ENCODE measurements at places on chromosomes 7 and 10.

- no peak for DNase-seq
Measured at GRCh38 chr10:79223091-79224048, 123.9 kb upstream of the PPIF start.

- no peak for DNase-seq
Measured at GRCh38 chr7:82623812-82624211, 180.2 kb upstream of the CACNA2D1 start.

GRCh38 chr10:103659674-103660363 lies 166.3 kb downstream of the NEURL1 start:
- peak; percentile 46 for DNase-seq

- DNase-seq, result no peak
Measured at GRCh38 chr10:77158666-77159065, 478.9 kb downstream of the KCNMA1 start.

- DNase-seq, result no peak
Measured at GRCh38 chr10:2992401-2993198, 74.7 kb upstream of the PFKP start.

GRCh38 chr7:102395592-102395872 lies 631 bp upstream of the PRKRIP1 start:
- DNase-seq, result no peak

- no peak for DNase-seq
Measured at GRCh38 chr7:55449992-55450535, 84.9 kb downstream of the LANCL2 start.

DNA sequence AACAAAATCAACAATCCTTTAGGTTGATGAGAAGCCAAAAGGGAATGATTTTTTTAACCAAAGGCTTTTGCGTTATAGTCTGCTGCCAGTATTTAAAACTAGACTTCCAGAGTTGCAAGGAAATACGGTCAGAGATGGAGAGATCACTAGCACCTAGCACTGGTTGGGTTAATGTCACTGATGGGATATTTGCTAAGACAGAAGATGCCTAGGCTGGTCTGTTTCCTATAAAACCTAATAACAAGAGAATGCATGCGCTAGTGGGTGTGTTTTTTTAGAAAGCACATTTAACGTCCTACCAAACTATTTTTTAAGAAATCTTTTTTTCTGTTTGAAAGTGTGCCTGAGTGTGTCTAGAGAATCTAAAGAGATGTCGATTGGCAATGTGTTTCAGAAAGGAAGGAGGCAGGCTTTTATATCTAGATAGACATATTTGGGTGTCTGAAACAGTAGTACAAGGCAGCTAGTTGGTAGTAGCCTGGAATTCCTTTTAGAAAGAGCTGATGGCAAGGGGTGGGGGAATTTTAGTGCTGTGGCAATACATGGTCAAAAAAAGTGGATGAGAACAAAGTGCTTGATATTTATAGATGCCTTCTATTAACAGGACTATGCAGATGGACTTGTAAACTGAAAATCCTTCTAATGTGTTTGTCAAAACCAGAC lies 863 bp downstream of the CALD1 start:
- DNase-seq, result no peak

- DNase-seq, result no peak
Measured at GRCh38 chr7:44645254-44645653, 38.8 kb downstream of the OGDH start.

GRCh38 chr10:35420044-35420443 lies 83.7 kb downstream of the CCNY start:
- DNase-seq, result no peak

DNA sequence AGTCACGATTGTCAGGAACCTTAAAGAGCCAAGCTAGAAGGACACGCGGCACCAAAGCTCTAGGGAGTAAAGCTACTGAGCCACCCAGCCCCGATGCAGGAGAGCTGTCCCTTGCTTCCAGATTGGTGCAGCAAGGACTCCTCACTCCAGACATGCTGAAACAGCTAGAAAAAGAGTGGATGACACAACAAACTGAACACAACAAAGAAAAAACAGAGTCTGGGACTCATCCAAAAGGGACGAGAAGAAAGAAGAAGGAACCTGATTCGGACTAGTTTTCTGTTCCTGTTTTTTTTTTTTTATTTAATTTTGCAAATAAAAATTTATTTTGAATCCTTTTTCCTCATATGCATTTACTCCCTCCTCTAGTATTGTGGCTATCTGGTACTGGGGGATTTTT lies 11.4 kb upstream of the HKDC1 start:
- DNase-seq, result no peak

GRCh38 chr7:132489776-132490237 lies 86.5 kb downstream of the PLXNA4 start:
- no peak for DNase-seq

DNA sequence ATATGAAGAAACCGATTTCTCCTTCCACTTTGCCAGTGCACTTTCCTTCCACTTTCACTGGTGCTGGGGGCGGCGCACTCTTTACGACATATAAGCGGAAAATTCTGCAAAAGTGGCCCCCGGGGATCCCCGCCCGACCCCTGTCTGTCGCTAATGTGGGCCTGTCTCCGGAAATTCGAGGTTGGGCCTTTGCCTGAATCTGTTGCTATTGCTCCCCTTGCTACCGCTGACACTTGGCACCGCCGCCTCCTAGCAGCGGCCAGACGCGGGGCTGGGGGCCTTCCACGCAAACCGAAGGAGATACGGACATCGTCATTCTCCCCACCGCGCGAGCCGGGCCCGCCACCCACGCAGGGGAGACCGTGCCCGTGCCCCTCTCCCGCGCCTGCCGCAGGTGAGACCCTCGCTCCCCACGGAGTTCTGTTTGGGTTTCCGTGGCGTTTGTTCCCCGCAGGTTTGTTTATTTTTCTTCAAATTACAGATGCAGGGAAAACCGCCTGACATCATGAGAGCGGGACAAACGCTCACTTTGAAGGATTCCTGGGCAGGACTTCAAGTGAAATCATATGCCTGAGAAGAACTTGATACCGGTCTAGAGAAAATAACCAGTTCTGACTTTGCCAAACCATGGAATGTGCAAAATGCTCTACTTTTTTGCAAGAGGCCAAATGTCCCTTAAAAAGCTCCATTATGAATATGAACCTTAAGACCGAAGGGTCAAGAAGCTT lies 5.0 kb downstream of the TWIST1 start:
- DNase-seq, result no peak

- no peak for DNase-seq
Measured at GRCh38 chr7:135204876-135205275, 6.5 kb downstream of the WDR91 start.

GRCh38 chr10:124646483-124647352 lies 97.5 kb downstream of the FAM53B start:
- DNase-seq, result no peak

DNA sequence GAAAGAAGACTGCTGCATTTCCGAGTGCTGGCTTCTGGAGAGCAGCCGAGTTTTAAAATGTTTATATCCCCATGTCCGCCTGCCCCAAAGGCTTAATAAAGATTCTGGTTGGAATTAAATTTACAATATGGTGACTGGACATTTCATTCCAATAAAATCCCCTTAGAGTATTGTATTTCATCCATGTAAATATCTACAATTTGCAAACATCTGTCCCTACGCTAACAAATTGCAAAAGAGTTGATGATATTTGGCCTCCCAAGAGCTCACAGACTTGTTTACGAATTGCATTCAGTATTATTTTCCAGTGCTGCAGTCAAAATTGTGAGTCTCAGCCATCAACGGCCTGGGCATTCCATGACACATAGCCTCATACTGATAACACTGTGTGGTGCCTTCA lies 50.1 kb downstream of the PLEKHS1 start:
- no peak for DNase-seq

DNA sequence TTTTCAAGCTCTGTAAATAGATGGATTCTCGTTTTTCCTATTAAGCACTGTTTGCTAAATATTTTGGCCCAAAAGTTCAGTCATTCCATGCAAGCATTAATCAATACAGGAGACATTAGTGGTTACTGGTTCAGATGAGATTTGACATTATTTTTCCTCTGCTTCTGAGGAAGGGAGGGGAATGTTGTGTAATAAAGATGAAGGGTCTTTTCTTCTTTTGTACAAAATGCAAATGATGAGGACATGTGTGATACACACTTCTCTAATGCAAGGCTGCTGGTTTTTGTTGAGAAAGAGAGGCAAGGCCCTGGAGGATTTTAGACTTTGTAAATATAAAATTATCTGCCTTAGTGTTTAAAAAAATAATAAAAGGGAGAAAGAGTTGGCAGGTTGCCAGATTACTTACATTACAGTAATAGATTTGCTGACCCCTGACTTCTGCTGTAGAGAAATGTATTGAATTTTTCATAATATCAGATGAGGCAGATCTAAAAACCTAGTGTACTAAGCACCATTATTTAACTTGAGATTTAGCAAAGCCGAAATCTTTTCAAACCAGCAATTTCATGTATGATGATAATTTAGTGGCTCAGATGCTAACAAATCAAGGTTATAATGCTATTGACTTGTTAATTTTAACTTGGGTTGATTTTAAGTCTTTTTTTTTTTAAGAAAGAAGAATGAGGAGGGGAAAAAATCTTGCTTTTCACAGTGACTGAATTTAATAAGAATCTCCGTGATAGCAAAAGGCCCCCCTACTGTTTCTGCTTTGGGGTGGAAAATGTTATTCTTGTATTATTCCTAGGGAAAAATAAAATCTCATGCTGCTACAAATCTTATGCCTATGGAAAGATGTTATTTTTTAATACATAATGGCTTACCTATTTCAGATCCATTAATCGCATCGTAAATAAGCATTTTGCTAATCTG lies 180.1 kb downstream of the ARID5B start:
- DNase-seq, result no peak

- no peak for DNase-seq
Measured at GRCh38 chr7:25968205-25968993, 183.6 kb upstream of the NFE2L3 start.

DNA sequence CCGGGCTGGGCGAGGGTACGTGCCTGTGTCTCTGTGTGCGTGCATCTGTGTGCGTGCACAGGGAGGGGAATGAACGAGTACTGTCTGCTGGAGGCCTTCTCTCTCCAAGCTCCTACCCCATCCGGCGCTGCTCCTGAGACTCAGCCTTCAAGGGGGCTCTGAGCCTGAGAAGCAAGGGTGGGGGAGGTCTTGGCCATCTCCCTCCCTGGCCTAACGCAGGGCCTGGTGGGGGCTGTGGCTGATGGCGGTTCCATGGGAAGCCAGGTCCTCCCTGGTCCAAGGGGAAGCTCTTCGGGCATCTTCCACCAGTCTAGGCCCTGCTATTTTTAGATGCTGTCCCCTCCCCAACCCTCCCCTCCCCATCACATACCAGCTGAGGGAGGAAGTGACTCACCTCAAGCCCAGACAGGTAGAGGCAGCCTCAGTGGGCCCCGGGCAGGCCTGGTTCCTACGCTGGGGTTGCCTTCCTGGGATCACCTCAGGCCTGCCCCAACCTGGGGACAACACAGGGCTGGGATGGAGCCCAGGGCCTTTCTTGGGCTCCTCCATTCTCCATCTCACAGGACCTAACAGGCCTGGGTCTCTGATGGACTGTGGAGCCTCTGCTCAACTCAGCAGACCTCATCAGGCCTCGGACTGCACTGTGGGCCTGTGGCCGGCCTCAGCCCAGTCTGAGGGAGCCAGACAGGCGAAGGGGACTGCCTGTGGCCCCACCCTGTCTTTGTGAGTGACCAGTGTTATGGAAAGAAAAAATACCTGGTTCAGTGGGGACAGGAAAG lies 32.2 kb downstream of the DNAJB12 start:
- DNase-seq, result peak; percentile 70

DNA sequence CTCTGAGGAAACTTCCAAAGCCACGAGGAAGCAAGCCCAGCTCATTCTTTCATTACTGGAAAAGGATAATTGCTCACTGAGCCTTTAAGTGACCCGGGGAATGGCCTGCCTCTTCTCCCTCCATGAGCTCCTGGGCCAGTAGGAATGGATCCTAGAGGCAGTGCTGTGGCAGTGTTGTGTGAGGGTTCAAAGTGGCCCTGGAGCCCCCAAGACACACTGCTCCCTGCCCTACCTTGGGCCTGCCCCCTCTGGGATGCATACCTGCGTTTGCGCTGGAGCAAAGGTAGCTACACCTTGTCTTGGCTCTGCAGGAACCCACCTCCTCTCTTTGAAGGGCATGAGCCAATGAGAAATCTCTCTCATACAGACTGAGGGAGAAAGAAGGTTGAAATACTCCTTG lies 115.8 kb upstream of the ANLN start:
- DNase-seq, result no peak

- no peak for DNase-seq
Measured at GRCh38 chr10:116085323-116085722, 187.7 kb downstream of the GFRA1 start.

DNA sequence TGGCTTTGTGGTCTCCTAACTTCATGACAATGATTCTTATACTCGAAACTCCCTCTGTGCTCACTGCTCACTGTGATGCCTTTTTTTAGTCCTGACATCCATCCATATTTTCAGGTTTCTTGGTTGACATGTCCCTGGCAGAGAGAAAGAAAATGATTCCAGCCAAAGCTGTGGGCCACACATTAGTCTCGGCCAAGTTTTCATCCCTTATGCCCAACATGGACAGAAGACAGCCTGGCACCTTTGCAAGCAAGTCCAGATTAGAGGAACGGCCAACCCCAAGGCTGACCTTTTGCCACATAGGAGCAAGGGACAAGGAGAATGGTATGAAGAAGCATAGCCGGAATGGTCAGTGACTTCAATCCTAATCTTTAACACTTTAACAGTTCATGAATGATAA lies 8.7 kb upstream of the OPALIN start:
- DNase-seq, result no peak

DNA sequence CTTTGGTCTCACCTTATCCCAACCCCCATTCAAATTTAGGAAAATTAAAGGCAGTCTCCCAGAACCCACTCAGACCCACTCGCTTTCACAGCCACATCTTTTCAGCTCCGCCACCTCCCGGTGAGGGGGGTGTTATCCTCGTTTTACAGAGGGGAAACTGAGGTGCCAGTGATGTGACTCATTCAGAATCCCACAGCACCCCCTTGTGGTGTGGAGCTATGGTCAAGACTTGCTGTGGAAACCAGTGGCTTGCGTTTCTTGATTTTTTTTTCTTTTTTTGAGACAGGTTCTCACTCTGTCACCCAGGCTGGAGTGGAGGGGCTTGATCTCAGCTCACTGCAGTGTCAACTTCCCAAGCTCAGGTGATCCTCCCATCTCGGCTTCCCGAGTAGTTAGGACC lies 27.6 kb downstream of the SLC35G1 start:
- DNase-seq, result no peak

GRCh38 chr10:23379686-23380085 lies 35.1 kb upstream of the C10orf67 start:
- no peak for DNase-seq

GRCh38 chr7:129529643-129530042 lies 27.3 kb downstream of the SMKR1 start:
- DNase-seq, result no peak

- DNase-seq, result no peak
Measured at GRCh38 chr7:76257973-76258372, 44.5 kb upstream of the HSPB1 start.

DNA sequence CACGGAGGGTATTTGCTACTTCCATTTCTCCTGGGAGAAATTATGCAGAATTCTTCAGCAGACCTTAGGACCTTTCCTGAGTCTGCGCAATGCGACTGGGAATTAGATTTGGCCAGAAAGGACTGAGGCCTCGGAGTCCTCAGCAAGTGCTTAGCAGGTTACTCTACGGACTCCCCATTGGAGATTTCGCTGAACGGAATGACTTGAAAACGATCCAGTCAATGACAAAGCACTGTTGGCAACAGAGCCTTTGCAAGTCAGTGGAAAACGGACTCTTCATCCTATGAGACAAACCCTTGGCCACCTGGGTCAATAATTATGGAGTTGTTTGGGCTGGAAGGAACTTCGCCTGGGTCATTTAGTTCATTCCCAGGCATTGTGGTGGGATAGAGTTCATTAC lies 107.4 kb downstream of the FAM204A start:
- DNase-seq, result no peak

All from activated T-cell treated with anti-CD3 and anti-CD28 coated beads, Interleukin-2, amount 50 U/mL, for 1 hour (primary cell).